ENCODE measurements at places on chromosomes 5 and 9.

DNA sequence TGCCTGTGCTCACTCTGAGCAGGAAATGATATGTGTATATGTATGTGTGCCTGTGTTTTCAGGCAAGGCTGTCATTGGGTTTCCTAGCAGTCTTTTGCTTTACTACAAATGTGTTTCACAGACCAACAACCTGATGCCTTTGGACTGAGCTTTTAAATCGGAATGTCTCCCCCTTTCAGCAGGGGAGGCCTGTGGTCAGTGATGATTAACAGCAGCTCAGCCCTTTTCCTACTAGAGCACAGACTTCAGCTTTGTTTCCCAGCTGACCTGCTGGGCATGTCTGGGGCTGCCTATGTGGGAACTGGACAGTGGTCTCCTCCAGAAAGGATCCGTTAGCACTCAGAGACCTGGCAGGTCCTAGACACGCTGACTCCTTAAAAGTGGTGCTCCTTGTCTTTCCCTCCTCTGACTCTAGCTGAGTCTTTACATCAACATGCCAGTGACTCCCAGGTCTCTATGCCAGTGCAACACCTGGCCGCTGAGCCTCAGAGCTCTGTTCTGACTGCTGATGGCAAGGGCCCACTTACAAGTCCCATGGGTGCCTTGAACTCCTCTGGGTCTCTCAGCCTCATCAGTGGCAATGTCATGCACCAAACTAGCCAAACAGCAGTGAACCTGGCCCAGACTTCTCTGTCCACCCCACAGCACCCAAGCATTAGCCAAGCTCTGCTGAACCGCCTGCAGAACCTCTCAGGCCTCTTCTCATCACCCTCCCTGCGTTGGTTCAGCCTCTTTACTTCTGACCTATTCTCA, 7.7 kb downstream of the MACROH2A1 start:
- DNase-seq = no peak

GRCh38 chr9:73216100-73216499, 64.4 kb downstream of the ANXA1 start:
- peak; percentile 72 for DNase-seq

DNA sequence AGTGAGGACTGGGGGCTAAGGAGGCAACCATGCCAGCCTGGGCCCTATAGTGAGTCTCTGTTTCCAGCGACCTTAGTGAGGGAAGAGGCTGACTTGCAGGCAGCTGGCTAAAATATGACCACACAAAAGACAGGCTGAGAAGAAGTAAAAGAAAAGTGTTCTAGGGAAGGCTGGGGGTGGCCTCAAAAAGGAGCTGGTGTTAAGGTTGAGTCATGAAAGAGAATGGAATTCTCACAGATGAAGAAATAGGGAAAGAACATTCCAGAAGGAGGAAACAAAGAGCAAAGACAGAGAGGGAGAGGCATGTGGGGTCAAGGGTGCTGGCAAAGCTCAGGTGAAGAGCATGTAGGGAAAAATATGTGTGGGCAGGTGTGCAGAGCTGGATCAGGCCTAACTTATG, 302.7 kb upstream of the RFX3 start:
- DNase-seq = no peak

DNA sequence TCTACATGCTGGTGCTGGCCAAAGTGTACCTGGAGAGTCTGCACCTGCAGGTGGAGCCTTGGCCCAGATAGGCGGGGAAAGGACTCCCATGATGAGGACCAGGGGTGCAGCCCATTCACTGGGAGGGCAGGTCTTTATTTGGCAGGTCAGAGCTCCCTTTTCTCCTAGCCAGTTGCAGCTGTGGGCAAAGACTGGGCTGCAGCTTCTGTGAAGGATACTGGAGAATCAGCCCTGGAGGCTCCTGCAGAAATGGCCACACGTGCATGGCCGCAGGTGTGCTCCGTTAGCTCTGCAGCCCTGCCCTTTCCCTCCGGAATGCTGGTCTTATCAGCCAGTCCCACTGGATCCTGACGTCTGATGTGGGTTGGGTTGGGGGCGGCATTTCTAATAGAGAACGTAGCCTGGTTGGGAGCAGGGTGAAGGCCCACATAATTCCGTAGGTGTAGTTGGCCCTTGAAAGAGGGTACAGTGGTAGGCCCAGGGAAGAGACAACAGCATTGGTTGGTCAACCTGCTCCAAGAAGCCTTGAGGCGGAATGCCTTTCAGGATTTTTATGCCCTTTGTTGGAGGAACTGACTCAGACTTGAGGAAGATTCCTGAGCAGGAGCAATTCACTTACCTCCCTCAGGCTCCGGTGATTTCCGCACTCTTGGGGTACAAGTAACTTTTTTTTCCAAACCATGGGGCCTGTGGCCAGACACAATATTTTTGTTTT, 22.0 kb upstream of the TIFAB start:
- DNase-seq = no peak

GRCh38 chr5:173202266-173202875, 32.6 kb downstream of the NKX2-5 start:
- DNase-seq = peak; percentile 16

GRCh38 chr5:12125895-12126294, 221.6 kb upstream of the CTNND2 start:
- DNase-seq = no peak

GRCh38 chr5:146751781-146752401, 126.7 kb downstream of the PPP2R2B start:
- DNase-seq = no peak

DNA sequence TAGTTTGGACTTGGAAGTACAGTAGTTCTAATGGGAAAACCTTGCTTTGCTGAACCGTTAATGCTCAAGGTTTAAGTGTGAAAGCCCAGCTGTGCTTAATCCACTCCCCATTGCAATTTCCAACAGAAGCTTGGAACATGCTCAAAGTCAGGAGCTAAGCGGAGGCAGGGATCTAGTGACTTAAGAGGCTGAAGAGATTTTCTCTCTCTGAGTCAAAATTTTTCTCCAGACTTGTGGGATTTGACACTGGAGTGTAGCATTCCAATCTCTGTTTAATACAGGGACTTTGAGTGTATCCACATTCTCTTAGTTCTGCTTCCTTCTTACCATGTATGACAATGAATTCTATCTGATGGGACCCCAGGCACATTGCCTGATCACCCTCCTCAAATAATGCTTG, 471.8 kb downstream of the KIF4B start:
- no peak for DNase-seq

- no peak for DNase-seq
Measured at GRCh38 chr9:125343518-125344275, 82.1 kb downstream of the GAPVD1 start.

DNA sequence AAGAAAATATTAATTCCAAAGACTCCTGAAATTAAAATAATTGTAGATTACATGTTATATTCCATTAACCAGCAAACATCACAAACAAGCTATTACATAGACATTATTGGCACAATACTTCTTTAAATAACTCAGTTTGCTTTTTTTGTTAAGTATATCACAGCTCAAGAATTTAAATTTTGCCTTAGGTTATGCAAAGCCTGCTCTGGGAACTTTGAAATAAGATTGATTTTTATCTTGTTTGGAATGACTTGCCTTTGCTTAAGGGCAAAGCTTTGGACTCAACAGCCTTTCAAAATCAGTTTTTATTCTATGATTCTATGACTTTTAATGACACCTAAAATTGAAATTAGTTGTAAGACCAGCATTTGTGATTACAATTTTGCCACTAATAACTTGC, 78.2 kb downstream of the ALDH7A1 start:
- DNase-seq = no peak

GRCh38 chr5:51347704-51348103, 35.5 kb upstream of the ISL1 start:
- no peak for DNase-seq

DNA sequence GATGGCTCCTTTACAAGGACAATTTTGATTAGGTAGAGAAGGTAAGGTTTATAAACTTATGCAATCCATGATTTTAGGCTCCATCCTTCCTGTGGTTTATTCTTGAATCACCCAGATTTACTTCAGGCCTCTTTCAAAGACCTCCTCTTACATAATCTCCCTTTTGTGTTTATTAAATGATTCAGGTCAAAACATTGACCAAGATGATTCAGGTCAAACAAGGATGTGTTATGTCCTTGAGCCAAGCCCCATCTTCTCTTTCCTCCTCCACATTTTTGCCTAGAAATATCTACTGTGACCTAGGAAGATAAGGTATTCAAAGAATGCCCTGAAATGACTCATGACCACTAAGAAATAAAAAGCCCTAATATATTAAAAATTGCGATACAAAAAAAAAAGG, 31.8 kb upstream of the TLR4 start:
- DNase-seq = no peak

GRCh38 chr5:72161951-72162350, 54.7 kb downstream of the MAP1B start:
- no peak for DNase-seq

GRCh38 chr5:139389701-139390638, at the start of gene MZB1:
MZB1 (minus strand) TSS chr5:139389913; CDS start chr5:139389856, 57 bp downstream.
- DNase-seq = no peak

GRCh38 chr5:167513381-167513780, 778.1 kb upstream of the WWC1 start:
- DNase-seq = no peak

- no peak for DNase-seq
Measured at GRCh38 chr5:97495301-97495700, 312.3 kb upstream of the RIOK2 start.

- no peak for DNase-seq
Measured at GRCh38 chr9:133116346-133117231, 4.5 kb downstream of the RALGDS start.

- DNase-seq = no peak
Measured at GRCh38 chr9:136137321-136138265, 18.9 kb upstream of the TMEM250 start.

- DNase-seq = no peak
Measured at GRCh38 chr5:79189439-79190234, 46.3 kb upstream of the JMY start.

DNA sequence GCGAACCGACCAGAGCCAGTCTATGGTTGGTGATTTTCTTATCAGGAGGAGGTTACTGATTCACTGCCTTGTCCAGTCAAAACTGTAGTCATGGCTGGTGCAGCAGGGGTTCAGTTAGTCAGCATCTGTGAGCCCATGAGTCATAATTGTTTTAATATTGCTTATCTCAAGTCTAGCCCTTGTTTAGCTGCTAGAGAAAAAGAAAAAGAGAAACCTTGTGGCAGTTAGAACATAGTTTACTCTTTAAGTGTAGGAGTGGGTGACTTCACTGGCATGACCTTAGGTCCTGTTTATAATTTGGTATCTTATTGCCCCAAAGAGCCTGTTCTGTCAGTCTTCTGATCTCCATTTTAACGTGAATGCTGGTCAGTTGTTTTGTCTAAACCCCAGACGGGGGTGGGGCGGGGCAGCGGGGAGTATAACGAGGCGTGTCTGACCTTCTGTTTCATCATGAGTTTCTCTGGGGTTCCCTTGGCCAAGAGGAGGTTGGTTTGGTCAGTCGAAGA, 76.9 kb upstream of the NFIL3 start:
- DNase-seq = peak; percentile 67

DNA sequence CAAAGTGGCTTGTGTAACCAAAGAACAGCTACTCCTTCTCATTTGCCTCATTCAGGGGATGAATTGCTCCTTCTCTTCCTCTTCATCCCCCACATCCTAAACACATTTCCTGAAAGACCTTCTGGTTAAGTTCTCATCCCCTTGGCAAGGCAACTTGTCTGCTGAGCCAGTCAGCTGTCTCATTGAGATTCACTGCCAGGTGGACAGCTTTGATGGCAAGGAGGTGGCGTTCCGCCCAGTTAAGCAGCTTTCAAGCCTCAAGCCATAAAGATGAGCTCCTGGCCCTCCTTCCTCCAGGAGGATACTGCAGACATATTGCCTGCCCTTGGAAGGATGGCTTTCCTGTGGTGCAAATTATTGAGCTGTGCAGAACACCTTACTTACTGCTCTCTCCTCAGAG, 448.6 kb upstream of the MPDZ start:
- DNase-seq = no peak

- no peak for DNase-seq
Measured at GRCh38 chr9:37960631-37961030, 56.7 kb upstream of the SLC25A51 start.

GRCh38 chr5:15555176-15555575, 55.2 kb downstream of the FBXL7 start:
- DNase-seq = no peak
